ENCODE measurements at places on chromosomes 12 and 14.

DNA sequence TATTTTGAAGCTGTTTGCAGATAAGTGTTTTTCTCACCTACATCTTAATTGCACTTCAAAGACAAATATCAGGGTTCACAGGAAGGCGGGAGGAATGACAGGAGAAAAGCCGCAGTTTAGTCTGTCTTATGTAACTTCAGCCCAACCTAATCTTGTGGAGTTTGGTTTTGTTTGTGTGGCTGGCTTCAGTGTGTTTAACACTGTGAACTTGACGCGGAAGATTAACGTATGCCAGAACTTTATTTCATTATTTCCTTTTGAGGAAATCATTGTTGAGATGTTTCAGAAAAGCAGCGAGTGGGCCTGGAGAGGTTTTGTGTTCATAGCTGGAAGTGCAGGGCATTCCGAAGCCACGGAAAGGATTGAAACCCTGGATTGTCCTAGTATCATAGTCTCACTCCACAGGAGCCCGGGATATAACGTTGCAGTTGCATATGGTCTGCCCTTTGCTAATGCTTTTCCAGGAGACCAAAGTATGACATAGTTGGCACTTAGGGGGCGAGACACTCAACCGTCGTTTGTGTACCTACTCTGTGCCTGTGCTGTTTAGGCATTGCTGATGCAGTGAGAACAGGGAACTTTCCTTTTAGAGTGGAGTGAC, 2.0 kb downstream of the PELI2 start:
- no peak for DNase-seq

- no peak for DNase-seq
These were observed 117.4 kb downstream of the DICER1 start for GRCh38 chr14:95039993-95040348.

DNA sequence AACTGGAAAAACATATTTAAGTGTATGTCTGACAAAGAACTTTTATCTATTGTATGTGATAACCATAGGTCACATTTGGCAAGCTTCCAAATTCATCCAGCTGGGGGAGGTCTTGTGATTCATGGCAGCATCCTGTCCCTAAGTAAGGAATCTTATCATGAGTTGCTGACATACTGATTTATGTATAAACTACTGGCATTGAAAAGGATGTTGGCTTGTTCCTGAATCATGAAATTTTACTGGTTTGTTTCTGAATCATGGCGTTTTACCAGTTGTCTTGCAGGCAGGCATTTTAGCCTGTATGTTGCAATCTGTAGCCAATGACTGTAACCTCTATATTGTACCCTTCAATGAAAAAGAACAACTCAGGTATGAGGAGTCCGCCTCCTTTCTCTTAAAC, 244.8 kb downstream of the IPO8 start:
- DNase-seq = no peak

- DNase-seq = no peak
These were observed 1.3 kb downstream of the UNG start for GRCh38 chr12:109098651-109099050.

- DNase-seq = peak; percentile 17
These were observed 31.5 kb downstream of the TMEM63C start for GRCh38 chr14:77212943-77213678.

DNA sequence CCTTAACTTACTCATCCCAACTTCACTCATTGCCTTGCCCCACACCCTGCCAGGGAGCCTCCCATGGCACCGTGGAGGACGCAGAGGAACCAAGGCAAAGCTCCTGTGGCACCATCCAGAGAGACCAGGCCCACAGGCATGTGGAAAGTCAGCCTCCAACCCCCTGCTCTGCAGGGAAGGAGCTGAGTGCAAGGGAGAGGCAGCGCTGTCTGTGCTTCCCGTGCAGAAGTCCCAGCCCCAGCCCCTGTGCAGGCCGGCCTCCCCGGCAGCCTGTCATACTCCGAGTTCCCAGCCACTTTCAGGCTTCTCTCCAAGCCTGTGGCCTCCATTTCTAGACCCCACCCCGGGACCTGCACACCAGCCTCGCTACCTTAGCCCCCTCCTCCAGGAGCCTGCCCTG, 106.4 kb downstream of the SINHCAF start:
- no peak for DNase-seq
